H9 (cell line): ENCODE measurements at places on chromosomes 7 and 10.

- no peaks in the 10 kb centered on the region for H3K4me1 ChIP-seq
- H3K36me3 ChIP-seq = peaks cover 11% of the 10 kb centered on the region
- H3K27me3 ChIP-seq = no peaks in the 10 kb centered on the region
- DNase-seq = no peak
- no peak overlapping the region for H3K27ac ChIP-seq
Observed at GRCh38 chr10:76769582-76769981, 868.0 kb downstream of the KCNMA1 start.

DNA sequence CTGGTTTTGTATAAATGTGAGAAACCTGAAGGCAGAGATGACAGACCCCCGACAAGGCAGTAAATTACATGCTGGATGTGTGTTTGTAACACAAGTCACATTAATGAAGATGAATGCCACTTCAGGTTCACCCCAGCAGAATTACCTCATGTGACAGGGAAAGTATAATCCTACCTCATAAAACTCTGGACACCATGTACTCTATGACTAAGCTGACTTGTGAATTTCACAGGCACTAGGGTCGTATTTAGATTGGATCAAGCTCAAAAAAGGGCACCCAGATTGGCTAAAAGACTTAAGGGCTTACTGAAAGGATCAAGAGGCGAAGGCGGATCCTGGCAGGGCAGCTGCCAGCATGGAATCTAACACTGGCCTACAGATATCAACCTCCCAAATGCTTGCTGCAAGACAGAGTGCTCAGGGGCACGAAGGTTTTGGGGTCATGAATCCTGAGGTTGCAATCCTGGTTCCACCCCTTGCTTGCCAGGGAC lies 161.4 kb downstream of the PIP4K2A start:
- H3K36me3 ChIP-seq = peaks cover 8% of the 10 kb centered on the region; the same call in 2 of the 3 replicates
- H3K27me3 ChIP-seq = no peaks in the 10 kb centered on the region
- no peak for DNase-seq
- H3K4me3 ChIP-seq = no peak overlapping the region

DNA sequence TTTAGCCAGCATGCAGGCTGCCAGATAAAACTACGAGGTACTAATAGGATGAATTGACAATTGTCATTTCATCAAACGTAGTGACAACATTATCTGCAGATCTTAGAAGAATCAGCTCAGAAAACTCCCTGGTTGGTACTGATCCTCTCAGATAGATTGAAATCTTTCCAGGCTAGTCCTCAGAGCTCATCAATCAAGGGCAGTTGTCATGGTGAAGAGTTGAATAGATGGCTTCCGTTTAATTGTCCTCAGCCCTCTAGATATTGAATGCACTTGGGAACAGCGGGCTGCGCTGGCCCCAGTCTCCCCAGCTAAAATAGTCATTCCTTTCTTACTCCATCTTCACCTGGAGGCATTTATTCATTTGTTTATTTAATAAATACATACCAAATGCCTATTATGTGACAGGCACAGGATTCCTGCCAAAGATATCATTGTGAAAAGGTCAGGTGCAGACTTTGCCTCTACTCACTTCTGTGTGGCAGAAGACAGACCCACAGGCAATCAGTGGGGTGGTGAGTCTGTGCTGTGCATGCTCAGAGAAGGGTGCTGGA lies 1081.6 kb downstream of the TYW1 start:
- H3K4me1 ChIP-seq = no peaks in the 10 kb centered on the region
- no peaks in the 10 kb centered on the region for H3K27me3 ChIP-seq
- peaks cover 16% of the 10 kb centered on the region for H3K36me3 ChIP-seq
- no peak for DNase-seq
- H3K27ac ChIP-seq = no peak overlapping the region
- no peak overlapping the region for H3K4me3 ChIP-seq

- no peaks in the 10 kb centered on the region for H3K27me3 ChIP-seq
- H3K4me1 ChIP-seq = no peaks in the 10 kb centered on the region
- peaks cover 4% of the 10 kb centered on the region; the same call in 1 of the 2 replicates for H3K36me3 ChIP-seq
- H3K4me3 ChIP-seq = no peak overlapping the region
Observed at GRCh38 chr10:71878327-71879034, 27.4 kb upstream of the PSAP start.

DNA sequence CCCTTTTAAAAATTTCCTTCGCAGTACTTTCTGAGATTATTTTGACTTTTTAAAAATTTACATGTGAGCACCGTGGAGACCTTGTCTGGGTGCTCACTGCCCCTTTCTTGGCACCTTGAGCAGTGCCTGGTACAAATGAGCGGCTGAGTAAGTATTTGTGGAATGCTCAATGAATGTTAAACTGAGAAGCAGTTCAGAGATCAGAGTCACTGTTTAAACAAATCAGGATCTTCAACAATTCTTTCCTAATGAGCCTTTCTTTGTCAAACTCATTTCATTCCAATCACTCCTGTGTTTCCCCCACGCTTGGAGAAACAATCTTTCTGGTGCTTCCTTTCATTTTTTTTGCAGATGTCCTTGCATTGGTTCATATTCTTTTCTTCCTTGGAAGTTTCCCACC lies 611.3 kb upstream of the GALNT17 start:
- DNase-seq = no peak
- no peak overlapping the region for H3K4me3 ChIP-seq
- no peaks in the 10 kb centered on the region for H3K36me3 ChIP-seq
- H3K27ac ChIP-seq = no peak overlapping the region
- no peaks in the 10 kb centered on the region for H3K4me1 ChIP-seq

GRCh38 chr10:34444223-34445183 lies 370.6 kb downstream of the PARD3 start:
- H3K36me3 ChIP-seq = no peaks in the 10 kb centered on the region
- H3K27me3 ChIP-seq = no peaks in the 10 kb centered on the region
- no peak overlapping the region for H3K27ac ChIP-seq
- DNase-seq = no peak

GRCh38 chr7:44105832-44106231 lies 1.7 kb downstream of the AEBP1 start:
- no peaks in the 10 kb centered on the region; the same call in 1 of the 2 replicates for H3K27me3 ChIP-seq
- peak overlapping the region; percentile 74 for H3K4me3 ChIP-seq
- H3K4me1 ChIP-seq = no peaks in the 10 kb centered on the region; the same call in 1 of the 2 replicates
- no peak for DNase-seq

GRCh38 chr7:51350546-51350896 lies 33.9 kb upstream of the COBL start:
- H3K36me3 ChIP-seq = no peaks in the 10 kb centered on the region
- no peak overlapping the region for H3K4me3 ChIP-seq
- DNase-seq = no peak

DNA sequence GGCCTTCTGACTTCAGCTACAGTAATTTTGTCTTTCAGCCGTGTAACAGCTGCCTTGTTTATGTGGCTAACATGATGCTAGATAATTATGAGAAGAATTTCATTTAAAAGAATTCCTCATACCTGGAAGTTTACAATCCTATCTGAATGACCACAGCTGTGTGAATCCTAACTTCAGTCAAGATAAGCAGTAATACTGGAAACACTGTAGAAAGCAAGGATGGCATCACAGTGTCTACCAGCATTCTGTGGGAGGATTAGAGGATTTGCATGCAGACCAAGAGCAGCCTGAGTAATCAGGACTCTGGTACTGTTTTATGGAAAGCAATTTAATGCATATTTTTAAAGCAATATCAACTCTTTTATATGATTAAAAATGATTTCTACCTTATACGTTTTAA lies 282.4 kb downstream of the EXOC4 start:
- H3K27ac ChIP-seq = no peak overlapping the region
- H3K27me3 ChIP-seq = no peaks in the 10 kb centered on the region
- no peak overlapping the region for H3K4me3 ChIP-seq

DNA sequence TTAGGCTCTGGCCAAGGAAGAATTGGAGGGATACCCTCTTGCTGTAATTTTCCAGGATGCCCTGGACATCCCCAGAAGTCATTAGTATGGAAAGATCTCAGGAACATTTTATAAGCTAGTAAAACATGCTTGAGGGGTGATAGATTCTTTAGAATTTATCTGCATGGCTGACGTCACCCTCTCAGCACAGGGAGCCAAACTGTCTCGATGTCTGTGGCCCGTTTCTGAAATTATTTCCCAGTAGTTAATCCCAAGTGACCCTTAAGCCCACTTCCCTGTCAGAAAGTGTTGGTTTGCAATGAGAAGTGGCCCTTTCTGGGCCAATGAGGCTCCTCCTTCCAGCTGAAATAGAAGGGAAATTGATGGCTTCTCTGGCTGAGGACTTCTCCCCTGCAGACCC lies 184.5 kb upstream of the BMPER start:
- H3K4me1 ChIP-seq = no peaks in the 10 kb centered on the region
- H3K27ac ChIP-seq = no peak overlapping the region
- no peaks in the 10 kb centered on the region for H3K36me3 ChIP-seq
- no peak for DNase-seq
- H3K27me3 ChIP-seq = no peaks in the 10 kb centered on the region
- no peak overlapping the region for H3K4me3 ChIP-seq

GRCh38 chr10:126455036-126455765 lies 66.9 kb upstream of the ADAM12 start:
- H3K4me1 ChIP-seq = no peaks in the 10 kb centered on the region
- no peaks in the 10 kb centered on the region for H3K36me3 ChIP-seq
- H3K4me3 ChIP-seq = no peak overlapping the region
- no peak for DNase-seq
- H3K27ac ChIP-seq = no peak overlapping the region

- no peak overlapping the region for H3K27ac ChIP-seq
- H3K27me3 ChIP-seq = no peaks in the 10 kb centered on the region
- H3K4me3 ChIP-seq = no peak overlapping the region
Observed at GRCh38 chr10:56585447-56586171, 224.6 kb upstream of the ZWINT start.

DNA sequence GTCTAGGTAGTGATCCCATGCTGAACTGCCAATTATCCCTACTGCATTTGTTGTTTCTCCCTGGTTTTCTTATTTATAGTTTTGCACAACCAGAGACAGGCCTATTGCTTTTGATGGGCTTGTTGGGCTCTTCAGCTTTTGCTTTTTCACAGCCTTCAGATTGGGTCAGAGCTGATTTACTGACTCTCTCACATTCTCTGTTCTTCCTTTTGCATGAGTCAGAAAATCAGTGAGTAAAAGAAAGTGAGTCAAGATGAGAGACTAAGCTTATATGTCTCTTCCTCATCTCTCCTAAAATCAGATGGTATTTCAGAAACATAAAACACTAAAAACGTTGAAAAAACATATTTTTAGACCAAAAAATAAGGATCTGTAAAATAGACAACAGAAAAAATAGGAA lies 1135.4 kb downstream of the XPNPEP1 start:
- no peak overlapping the region for H3K4me3 ChIP-seq
- no peak for DNase-seq
- H3K27ac ChIP-seq = no peak overlapping the region
- H3K4me1 ChIP-seq = no peaks in the 10 kb centered on the region
- H3K27me3 ChIP-seq = no peaks in the 10 kb centered on the region

- H3K4me1 ChIP-seq = no peaks in the 10 kb centered on the region
- H3K4me3 ChIP-seq = no peak overlapping the region
Observed at GRCh38 chr7:5139998-5140397, 50.0 kb upstream of the WIPI2 start.

DNA sequence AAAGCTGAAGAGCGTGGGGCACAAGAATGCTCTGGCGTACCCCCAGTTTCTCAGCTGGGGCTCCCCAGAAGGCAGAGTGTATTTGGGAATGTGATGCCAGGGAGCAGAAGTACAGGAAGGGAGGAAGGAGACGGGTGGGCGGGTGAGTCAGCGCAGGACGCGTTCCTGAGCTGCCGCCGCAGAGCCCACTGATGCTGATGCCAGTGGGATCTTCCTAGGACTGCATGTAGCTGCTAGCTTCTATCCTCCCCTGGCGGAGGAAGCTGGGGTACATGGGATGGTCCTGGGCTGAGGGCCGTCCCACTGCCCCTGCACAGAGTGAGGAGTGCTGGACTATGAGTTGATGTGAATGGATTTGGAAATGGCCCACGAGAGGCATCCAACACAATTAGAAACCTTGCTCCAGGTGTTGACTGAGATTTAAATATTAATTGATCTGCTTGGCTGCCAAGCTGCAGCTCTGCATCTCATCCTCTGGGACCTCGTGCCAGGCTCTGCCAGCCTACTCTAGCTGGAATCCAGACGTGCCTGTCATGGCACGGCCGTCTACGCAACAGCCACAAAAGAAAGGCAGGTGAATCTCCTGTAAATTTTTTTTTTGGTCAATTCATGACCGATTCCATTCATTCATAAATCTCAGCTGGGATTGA lies 66.2 kb upstream of the RHEB start:
- H3K27me3 ChIP-seq = no peaks in the 10 kb centered on the region
- H3K36me3 ChIP-seq = no peaks in the 10 kb centered on the region
- H3K27ac ChIP-seq = no peak overlapping the region
- no peaks in the 10 kb centered on the region for H3K4me1 ChIP-seq
- H3K4me3 ChIP-seq = no peak overlapping the region

GRCh38 chr10:94069884-94070283 lies 76.2 kb downstream of the PLCE1 start:
- 0 out of 2 replicates have a peak, but pooled peaks cover 2% of the 10 kb centered on the region for H3K4me1 ChIP-seq
- no peak overlapping the region for H3K27ac ChIP-seq
- H3K36me3 ChIP-seq = no peaks in the 10 kb centered on the region
- no peak overlapping the region for H3K4me3 ChIP-seq

DNA sequence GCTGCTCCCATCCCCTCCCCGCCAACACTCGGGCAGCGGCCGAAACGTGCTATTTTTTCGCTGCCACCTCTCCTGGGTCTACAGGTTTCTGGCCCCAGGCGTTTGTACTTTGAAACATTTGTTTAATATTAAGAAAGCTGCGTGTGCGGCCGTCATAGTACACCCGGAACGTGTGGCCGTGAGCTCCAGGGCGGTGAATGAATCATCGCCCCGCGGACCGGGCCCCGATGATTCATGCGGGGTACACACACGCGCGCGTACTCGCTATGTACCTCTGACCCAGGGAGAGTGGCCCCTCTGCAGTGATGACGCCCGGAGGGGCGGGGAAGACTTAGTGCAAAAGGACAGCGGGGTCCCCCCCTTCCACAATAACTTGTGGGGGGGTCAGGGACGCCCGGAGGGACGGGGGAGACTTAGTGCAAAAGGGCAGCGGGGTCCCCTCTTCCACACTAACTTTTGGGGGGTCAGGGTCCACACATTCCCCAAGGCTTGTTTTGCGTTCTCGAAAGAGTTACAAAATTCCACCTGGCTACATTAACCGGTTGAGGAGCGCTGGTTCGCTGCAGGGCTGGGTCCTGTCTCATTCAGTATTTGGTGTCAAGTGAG lies 56.5 kb upstream of the PCGF5 start:
- peak; percentile 32 for DNase-seq
- H3K4me3 ChIP-seq = peak overlapping the region; percentile 85
- H3K27ac ChIP-seq = no peak overlapping the region
- H3K4me1 ChIP-seq = no peaks in the 10 kb centered on the region

DNA sequence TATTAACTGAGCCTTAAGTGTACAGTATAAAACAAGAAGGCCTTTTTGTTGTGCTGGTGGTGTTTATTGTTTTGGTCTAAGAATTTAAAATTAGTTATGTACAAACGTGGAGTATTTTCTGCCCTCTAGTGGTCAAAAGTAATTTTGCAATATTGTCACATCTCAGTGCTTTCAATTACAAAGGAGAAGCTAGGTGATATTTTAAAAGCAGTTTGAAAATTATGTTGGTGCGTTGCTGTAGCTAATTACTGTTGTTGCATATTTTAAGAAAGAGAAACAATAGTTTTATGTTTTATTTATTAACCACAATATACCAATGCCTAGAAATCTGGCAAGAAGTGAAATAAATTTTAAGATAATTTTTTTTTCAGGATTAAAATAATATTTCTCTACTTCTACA lies 11.4 kb downstream of the NPVF start:
- no peak overlapping the region for H3K4me3 ChIP-seq
- no peak overlapping the region for H3K27ac ChIP-seq
- H3K4me1 ChIP-seq = no peaks in the 10 kb centered on the region
- no peaks in the 10 kb centered on the region for H3K36me3 ChIP-seq
- DNase-seq = no peak

- H3K4me3 ChIP-seq = no peak overlapping the region
- DNase-seq = no peak
- peaks cover 29% of the 10 kb centered on the region for H3K36me3 ChIP-seq
- H3K4me1 ChIP-seq = no peaks in the 10 kb centered on the region
Observed at GRCh38 chr7:156865493-156865892, 27.5 kb downstream of the LMBR1 start.
